ENCODE measurements at places on chromosomes 5 and 9.

- no peak for DNase-seq
Measured at GRCh38 chr5:122668552-122668951, 106.3 kb upstream of the SNX2 start.

- DNase-seq, result no peak
Measured at GRCh38 chr5:141812512-141812911, 65.7 kb downstream of the PCDH1 start.

DNA sequence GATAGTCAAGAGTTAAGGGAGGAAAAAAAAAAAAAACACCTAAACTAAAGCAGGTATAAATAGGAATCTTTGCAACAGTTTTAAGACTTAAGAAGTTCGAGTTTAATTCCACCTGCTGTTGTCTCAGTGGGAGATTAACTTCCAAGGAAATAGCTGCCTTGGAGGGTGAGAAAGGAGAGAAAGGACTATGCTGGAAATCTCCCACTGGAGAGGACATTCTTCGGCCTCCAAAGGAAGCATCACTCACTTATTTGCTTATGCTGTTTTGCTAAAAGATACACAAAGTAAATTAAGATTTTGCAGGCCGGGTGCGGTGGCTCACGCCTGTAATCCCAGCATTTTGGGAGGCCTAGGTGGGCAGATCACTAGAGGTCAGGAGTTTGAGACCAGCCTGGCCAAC lies 317.9 kb upstream of the MPDZ start:
- DNase-seq, result no peak

GRCh38 chr9:122318284-122318683 lies 52.5 kb upstream of the PTGS1 start:
- DNase-seq, result no peak

DNA sequence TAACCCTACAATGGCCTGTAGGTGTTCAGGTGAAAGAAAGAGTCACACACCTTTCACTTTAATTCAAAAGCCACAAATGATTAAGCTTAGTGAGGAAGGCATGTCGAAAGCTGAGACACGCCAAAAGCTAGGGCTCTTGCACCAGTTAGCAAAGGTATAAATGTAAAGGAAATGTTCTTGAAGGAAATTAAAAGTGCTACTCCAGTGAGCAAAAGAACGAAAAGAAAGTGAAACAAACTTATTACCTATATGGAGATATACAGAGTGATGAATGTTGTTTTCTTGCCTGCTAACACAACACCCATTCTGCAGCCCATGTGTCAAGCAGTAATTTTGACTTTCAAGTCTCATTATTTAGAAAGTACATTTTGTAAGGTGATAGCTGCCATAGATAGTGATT lies 254.2 kb upstream of the SLC24A2 start:
- DNase-seq, result no peak

GRCh38 chr9:133518706-133519449 lies 5.9 kb downstream of the MYMK start:
- no peak for DNase-seq

GRCh38 chr9:95057101-95057500 lies 260.4 kb downstream of the FANCC start:
- no peak for DNase-seq

- no peak for DNase-seq
Measured at GRCh38 chr5:154249826-154250225, 59.3 kb downstream of the GALNT10 start.
